ENCODE measurements at places on chromosomes 16 and 17.

DNA sequence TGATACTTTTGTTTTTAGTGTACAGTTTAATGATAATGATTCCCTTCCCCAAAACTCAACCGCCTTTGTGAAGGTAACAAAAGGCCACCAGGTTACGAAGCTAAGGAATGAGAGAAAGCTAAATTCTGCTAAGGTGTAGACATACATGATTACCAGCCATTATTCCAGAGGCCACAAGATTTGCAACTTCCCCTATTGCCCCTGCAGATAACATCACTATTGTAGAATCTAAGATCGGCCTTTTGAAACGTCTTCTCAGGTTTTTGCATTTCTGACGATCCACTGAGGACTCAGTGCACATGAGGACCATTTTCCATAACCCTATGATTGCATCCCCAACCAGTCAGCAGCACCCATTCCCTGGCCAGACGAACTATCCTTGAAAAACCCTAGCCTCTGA lies 33.9 kb upstream of the SNN start:
- no peak overlapping the region for H3K27ac ChIP-seq
- no peaks in the 10 kb centered on the region for H3K27me3 ChIP-seq
- H3K4me1 ChIP-seq, result peaks cover 41% of the 10 kb centered on the region
- H3K4me3 ChIP-seq, result no peak overlapping the region
- DNase-seq, result no peak

DNA sequence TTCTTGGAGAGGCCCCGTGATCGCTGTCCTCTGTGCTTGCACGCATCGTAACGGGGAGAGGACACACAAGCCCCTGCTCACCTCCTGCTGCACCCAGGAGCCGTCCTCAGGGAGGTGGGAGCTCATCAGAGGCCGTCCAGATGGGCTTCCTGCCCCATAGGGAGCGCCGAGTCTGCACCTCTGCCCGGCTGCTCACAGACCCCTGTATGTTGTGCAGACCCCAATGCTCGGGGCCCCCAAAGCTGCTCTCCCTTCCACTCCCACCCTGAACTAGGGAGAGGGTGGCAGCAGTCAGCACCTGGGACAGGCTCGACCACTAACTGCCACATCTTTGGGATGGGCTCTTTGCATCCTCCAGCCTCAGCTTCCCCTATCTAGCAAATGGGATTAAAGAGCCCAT lies 4.4 kb upstream of the ZNF469 start:
- H3K4me1 ChIP-seq, result no peaks in the 10 kb centered on the region
- no peak for DNase-seq
- H3K36me3 ChIP-seq, result no peaks in the 10 kb centered on the region
- no peak overlapping the region for H3K4me3 ChIP-seq
- no peak overlapping the region for H3K27ac ChIP-seq

DNA sequence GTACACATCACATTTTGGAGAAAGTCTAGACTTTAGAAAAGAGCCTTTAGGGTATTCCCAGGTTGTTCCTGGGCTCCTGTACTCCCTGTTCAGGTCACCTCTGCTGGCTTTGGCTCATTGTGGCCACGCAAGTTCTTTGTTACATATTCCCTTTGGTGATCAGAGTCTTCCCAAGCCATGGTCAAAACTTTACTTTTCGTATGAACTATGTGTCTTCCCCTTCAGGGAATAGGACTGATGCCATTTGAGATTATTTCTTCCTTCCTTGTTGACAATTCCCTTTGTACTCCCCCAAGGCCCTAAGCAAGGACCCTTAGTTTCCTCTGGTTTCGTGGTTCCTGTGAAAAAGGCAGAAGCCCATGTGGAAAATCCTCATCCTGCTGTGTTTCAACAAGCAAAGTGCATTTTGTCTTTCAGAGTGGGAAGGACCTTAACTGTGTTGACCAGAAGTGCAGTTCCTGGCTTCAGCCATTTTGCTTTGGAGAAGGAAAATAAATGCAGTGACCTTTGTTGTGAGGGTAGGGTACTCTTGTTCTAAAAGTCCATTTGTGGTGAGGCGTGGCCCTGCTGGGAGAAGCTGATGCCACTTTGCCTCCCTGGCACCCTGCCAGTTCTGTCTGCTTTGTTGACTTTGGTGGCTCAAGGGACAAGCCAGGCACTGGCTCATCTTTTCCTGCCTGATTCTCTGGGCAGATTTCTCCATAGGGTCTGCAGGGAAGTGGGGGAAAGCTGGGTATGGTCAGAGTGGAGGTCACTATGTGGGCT lies 55.1 kb downstream of the ZNRF1 start:
- no peak overlapping the region for H3K27ac ChIP-seq
- no peak overlapping the region for H3K4me3 ChIP-seq
- peak; percentile 51 for DNase-seq
- H3K4me1 ChIP-seq, result no peaks in the 10 kb centered on the region
- H3K27me3 ChIP-seq, result no peaks in the 10 kb centered on the region
- no peaks in the 10 kb centered on the region for H3K36me3 ChIP-seq

DNA sequence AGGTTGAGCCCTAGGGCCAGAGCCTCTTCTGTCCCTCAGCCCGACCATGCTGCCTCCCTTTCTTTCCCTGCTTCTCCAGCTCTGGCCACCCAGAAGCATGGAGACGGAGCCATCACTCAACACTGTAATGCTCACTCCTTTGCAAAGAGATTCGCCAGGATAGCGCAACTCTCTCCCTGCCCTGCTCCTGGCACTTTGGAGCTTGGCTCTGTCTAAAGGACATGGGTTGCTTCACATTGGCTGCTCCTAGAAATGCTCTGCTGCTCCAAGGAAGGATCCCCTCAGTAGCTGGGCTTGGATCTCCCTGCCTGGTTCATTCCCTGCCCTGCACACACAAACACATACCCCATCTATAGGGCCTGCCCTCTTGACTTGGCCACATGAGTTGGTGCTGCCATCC lies 76.0 kb downstream of the CLEC16A start:
- H3K27me3 ChIP-seq, result no peaks in the 10 kb centered on the region
- H3K27ac ChIP-seq, result no peak overlapping the region
- no peak overlapping the region for H3K4me3 ChIP-seq
- peaks cover 5% of the 10 kb centered on the region for H3K4me1 ChIP-seq

- no peaks in the 10 kb centered on the region for H3K36me3 ChIP-seq
- DNase-seq, result no peak
- H3K27me3 ChIP-seq, result no peaks in the 10 kb centered on the region
- no peak overlapping the region for H3K4me3 ChIP-seq
- H3K27ac ChIP-seq, result no peak overlapping the region
Measured at GRCh38 chr17:65472666-65473309, 88.7 kb downstream of the AXIN2 start.

Measured in body of pancreas (tissue), 4 donors.